ENCODE measurements at places on chromosomes 3 and 15.

DNA sequence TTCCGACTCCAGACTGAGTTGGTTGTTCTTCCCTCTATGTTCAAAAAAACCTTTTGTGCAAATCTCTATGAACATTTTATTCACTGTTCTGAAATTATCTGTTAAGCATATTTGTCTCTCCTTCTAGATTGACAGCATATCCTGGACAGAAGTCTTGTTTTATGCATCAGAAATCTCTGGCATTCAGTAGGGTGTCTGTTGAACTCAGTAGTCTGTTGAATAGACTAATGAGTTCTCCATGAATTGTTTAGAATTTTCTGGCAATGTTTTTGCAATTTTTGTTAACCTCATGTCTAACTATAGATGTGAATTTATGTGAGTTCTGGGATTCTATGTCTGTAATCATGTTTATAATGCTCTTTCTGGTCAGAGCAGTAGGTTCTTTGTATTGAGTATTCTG, 222.5 kb upstream of the KCNMB2 start:
- DNase-seq = no peak

DNA sequence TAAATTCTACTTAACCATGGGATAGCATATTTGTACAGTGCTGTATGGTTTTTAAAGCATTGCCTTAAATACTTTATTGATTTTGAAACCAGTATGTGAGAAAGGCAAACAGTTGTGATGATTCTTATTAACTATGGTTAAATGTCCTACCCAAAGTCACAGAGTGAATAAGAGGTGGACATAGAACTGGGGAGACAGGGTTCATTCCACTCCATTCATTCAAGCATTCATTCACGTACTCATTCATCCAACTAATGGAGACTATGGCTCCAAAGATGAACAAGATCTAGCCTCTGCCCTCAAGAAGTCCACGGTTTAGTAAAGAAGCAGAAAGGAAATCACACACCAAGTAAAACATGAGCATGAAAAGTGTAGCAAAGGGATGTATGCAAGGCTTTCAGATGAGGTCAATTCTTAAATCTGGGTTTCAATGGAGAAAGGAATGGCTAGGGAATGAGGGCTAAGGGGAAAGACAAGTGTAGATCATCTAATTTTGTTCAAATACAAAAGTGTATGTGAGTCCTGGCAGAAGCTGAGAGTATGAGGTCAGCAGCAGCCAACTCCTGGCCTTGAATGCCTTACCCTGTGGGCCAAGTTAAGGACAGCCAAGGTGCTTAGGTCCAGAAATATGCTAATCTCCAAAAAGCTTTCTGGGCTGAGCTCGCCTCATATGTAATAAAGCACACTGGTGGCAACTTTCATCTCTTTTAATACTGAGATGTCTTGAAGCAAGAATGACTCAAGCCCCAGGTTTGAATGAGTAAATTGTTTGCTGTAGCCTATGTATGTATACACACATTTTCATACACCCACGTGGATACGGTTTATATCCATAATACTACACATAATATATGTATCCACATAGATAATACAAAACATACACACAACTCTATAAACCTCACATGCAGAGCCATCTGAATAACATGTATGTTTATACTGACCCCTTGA, 4.3 kb downstream of the TNIK start:
- DNase-seq = no peak

DNA sequence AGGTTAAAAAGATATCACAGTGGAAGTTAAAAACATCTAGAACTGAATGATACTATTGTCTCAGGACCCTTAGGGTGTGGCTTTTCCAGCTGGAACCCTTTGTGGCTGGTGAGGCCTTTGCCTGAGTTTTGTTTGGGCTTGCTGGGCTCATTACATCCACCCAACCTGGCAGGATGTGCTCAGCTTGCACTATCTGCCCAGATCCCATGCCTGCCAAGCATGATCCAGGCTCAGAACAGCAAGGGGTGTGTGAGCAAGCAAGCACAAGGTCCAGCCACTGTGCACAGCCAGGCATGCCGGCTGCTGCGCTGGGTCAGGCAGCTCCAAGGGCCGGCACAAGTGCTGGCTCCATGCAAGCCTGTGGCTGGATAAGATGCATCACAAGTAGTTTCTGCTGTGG, 512.7 kb upstream of the CDIN1 start:
- no peak for DNase-seq

GRCh38 chr3:45343947-45344346, 44.4 kb upstream of the LARS2 start:
- DNase-seq = no peak

- no peak for DNase-seq
Observed at GRCh38 chr15:80691575-80691974, 3.5 kb upstream of the ABHD17C start.

DNA sequence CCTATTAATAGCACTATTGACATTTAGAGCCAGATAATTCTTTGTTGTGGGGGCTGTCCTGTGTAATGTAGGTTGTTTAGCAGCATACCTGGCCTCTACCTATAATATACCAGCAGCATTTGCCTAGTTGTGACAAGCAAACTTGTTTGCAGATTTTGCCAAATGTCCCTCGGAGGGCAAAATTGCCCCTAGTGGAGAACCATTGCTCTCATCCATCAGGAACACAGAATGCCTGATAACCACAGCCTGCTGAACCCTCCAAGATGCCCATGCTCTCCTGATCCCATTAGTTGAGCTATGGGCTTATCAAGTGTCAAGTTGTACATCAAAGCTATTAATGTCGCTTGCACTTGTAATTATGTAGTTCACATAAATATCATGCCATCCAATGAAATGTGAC, 15.0 kb upstream of the KBTBD8 start:
- DNase-seq = no peak

DNA sequence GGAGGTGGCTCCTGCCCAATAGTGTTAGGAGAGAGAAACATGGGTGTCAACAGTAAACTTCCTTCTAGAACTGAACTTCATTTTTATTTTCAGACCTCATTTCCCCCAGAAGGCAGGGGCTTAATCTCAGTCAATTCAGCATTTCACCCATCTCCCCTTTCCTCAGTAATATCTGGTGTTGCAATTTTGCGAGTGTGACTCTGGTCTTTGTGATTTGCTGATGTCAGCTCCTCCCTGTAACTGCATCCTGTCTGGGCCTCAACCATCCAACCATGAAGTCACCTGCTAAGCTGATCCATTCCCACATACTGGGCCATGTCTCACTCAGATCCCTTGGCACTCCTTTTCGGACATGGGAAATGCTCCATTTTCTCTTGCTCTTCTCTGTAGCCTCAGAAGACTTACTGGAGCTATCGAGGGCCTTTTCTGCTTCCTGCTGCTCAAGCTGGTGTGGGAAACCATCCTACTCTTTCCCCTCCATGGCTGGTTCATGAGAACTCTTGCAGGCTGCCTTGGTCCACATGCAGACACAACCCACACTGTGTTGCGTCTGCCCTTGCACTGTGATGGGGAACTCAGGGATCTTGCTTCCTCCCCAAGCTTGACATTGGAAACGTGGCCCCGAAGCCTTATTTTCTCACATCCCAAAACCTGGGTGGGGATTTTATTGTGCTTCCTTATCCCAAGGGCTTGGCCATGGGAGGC, 24.6 kb downstream of the CCR4 start:
- no peak for DNase-seq

GRCh38 chr3:136632625-136633081, 119.5 kb downstream of the STAG1 start:
- DNase-seq = no peak

- no peak for DNase-seq
Observed at GRCh38 chr3:196966526-196967401, 1.9 kb downstream of the PIGZ start.

GRCh38 chr3:151197981-151198767, 4.8 kb downstream of the GPR171 start:
- no peak for DNase-seq

DNA sequence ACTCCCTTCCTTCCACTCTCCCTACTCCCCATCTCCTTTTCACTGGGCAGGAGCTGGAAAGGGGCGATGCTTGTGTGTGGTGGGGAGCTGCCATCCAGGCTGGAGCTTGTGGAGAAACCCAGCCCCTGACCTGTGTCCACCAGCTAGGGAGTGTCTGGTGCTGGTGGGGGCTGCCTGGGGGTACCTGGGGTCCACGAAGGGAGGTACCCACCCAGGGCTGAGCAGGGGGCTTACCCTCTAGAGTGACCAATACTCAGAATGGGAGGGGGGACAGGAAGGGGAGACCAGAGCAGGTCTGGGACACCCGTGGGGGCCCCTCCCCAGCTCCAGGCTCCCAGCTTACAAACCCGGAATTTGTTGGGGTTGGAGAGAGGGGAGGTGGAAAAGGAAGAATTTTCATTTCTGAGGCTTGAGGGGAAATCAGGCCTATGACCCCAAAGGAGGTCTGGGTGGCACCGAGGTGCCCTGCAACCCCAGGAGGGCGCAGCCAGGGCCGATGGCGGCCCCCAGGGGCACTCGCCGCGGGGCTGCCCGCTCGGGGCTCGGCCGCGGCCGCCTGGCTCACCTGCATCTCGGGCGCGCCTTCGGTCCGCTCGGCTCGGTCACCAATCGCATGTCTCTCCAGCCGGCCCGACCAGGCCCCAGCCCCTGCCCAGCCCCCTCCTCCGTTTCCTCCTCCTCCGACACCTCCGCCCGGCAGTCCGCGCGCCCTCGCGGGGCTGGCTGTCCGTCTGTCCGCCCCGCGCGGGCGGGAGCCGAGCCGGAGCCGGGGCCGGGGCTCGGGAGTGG, 773 bp downstream of the LINGO1 start:
- DNase-seq = peak; percentile 54

DNA sequence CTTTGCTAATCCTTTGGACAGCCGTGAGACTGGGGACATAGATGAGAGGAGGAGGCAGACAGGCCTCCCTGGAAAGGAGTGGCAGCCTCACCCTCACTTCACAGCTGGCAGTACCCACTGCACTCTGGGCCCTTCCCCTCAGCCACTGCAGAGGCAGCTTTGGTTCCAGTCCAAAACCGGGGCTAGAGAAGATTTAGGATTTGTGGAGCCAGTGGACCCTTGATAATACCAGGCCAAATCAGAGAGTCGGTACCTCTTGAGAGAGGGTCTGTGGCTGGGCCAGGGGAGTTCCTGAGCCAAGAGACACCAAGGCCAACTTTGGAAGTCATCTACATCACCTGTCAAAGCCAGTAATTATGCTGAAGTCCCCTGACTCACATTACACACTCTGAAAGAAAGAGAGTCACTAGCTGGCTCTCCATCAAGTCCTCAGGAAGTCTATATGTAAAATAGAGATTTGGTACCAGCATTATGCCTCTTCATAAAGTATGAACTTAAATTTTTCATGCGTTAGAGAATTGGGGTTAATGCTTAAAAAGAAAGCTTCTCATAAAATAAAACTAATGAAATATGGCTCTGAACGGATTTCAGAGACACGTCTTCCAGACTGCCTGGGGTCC, 244.1 kb upstream of the SEMA6D start:
- DNase-seq = no peak

GRCh38 chr3:25229586-25229985, 198.5 kb upstream of the RARB start:
- no peak for DNase-seq

DNA sequence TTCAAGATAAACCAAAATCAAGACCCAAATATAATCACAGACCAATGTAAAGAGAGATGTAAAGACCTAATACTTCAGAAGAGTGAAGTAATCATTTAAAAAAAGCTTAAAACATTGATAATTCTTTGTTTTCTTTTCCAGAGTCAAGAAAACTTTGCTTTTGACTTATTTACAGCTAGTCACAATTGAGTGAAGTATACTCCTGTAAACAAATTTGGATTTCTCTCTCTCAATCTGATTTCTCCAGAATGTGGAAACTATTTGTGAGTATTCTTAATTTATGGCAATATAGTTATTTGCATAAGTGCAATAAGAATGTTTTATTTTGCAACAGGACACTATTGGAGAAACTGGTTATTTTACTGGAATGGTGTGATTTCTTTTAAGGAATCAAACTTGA, 43.7 kb upstream of the ZBTB20 start:
- no peak for DNase-seq

- peak; percentile 35 for DNase-seq
Observed at GRCh38 chr15:43134157-43134635, 810 bp downstream of the TMEM62 start.

DNA sequence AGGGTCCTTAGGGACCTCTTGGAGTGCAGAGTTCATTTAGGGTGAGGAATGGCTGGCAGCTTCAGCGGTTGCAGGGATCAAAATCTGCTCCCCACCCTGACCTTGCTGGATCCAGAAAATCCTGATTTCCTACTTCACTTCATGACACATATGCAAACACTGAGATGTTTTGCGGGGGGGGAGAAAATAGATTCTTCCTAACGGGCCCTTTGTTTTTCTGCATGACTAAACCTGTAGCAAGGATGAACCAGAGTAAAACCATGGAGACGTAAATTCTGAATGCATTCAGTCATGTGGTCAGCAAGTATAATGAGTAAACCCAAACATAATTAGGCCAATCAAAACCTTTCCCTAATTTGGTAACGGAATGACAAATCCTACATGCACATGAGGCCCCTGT, 20.0 kb upstream of the RBP1 start:
- DNase-seq = no peak

DNA sequence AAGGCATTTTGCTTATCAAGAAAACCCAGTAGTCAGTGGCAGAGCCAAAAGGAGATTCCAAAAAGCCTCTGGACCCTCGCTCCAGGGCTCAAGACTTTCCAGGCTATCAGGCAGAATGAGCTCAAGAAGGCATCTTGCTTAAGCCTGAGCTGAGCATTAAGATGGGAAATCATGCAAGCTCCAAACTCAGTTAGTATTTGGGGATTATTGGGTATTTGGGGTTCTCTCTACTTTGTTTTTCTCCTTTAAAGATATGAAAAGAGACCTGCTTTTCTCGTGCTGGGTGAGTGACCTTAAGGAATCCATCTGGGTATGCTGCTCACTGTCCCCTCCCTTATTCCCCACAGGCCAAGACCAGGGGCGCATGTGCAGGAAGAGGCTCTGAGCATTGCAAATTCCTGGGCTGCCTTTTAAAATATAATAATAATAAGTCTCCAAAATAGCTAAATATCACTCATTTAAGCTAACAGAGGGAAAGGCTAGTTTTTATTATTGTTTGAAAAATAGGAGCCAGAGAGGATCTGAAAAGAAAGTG, 75.4 kb upstream of the HACD2 start:
- DNase-seq = no peak

- DNase-seq = no peak
Observed at GRCh38 chr3:243356-243725, 46.8 kb downstream of the CHL1 start.

DNA sequence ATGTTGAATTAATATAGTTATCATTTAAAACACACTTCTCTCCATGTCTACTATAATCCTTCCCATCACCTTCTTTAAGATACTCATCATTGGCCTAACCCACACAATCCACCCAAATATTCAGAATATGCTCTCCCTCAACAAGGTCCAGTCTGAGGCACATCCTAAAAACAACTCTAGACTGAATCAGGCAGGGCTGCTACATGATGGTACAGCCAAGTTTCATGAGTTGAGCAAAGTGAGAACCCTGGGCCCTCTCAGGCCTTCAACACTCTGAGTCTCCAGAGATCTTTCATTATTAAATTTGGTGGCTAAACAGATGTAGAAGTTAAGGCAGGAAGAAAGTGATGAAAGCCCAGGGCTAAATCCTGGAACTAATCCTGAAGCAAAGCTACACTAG, 16.2 kb downstream of the ZNF148 start:
- DNase-seq = no peak

GRCh38 chr3:36124118-36124796, 256.0 kb upstream of the STAC start:
- DNase-seq = no peak

GRCh38 chr3:130941793-130942192, 47.9 kb downstream of the ATP2C1 start:
- no peak for DNase-seq
